H9 (cell line): ENCODE measurements at places on chromosomes 13 and 19.

GRCh38 chr13:45732916-45733315 is 30.8 kb downstream of the CBY2 start:
- DNase-seq = no peak

GRCh38 chr13:62910541-62911060 is 1495.0 kb upstream of the PCDH20 start:
- DNase-seq = no peak

DNA sequence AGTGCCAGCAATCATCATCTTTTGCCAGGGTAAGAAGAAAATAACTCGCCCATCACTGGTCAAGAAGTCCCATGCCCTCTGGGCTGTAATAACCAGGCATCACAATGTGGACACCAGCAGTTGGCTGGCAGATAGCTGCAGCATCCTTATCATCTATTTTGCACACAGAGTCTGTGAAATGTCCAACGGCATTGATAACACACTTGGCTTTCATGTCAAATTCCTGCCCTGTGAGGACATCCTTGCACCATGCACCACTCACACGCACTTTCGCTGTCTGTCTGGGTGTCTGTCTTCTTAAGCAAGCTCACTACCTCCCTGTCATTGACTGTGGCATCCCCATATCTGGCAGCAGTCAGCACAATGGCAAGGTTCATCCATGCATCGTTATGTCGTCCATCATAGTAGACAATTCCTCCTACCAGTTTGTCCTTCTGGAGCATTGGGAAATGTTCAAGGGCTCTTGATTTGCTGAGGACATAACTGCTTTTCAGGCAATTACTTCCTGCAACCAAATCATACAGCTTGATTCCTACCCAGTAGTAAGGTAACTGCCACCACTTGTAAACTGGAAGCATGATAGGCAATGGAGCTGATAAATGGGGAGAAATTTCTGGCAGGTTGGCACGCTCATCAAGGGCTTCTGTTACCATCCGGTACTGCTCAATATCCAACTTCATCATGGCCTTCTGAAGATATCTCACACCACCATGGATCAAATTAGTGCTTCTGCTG is 6.8 kb upstream of the ZSCAN5A start:
- DNase-seq = no peak

GRCh38 chr13:21344662-21345176 is 114.4 kb downstream of the ZDHHC20 start:
- no peak for DNase-seq

- no peak for DNase-seq
Measured at GRCh38 chr13:42997381-42997780, 5.3 kb upstream of the EPSTI1 start.

DNA sequence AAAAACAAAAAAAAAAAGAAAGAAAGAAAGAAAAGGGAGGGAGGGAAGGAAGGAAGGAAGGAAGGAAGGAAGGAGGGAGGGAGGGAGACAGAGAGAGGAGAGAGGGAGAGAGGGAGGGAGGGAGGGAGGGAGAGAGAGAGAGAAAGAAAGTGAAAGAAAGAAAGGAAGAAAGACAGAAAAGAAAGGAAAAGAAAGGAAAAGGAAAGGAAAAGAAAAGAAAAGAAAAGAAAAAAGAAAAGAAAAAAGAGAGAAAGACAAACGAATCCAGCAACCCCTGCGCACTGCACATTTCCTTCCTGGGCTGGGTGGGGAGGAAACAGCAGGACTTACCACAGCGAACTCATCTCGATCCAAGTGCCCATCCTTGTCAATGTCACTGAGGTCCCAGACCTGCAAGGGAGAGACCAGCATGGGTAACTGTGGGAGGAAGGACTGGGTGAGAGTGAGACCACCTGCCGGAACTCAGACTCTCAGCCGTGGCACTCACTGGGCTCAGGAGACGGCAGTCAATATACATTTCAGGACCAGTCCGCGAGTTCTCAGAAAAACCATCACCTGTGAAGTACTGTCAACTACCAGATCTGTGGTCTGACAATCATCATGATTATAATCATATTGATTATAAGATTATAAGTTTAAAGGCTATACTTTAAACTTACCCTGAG is 43.3 kb downstream of the EPS15L1 start:
- no peak for DNase-seq

DNA sequence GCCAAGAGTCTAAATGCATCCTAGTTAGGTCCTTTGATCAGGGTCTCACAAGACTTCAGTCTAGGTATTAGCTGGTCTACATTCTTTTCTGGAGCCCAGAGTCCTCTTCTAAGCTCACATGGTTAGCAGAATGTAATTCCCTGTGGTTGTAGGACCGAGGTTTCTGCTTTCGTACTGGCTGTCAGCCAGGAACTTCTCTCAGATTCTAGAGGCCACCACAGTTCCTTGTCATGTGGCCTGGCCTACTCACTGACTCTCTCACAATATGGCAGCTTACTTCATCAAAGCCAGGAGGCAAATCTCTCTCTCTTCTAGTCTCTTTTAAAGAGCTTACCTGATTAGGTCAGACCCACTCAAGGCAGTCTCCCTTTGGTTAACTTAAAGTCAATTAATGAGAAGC is 82.9 kb downstream of the POU4F1 start:
- no peak for DNase-seq

DNA sequence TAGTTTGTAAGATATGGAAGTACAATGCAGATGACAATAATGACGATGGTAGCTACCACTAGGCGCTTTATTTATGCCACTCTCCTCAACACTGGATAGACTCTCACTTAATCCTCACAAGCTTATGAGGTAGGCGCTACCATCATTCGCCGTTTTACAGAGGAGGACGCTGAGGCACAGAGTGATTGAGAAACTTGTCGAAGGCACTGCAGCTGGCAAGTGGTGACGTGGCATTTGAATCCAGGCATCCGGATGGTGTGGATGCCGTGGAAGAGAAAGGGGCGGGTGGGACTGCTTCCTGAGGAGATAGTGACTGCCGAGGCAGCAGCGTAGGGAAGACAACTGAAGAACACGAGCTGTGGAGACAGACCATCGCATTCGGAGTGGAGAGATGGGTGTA is 1.3 kb upstream of the RPS9 start:
- DNase-seq = no peak

GRCh38 chr19:54916822-54917221 is 10.9 kb downstream of the NCR1 start:
- DNase-seq = no peak

DNA sequence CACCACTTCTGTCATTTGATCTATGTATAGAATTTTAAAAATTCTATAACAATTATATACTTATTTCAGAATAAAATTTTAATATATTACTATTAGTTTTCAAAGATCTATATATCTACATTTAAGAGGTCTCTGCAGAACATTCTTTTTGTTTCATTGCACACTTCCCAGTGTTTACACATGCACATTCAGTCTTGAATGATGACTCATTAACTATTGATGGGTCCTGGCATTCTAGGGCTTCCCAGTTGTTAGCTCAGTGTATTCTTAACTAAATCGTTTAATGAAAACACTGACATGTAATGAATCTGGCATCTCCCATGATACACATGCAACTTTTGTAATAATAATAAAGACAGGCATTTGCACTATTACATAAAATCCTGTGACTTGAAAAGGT is 324.6 kb downstream of the KLF12 start:
- DNase-seq = no peak

DNA sequence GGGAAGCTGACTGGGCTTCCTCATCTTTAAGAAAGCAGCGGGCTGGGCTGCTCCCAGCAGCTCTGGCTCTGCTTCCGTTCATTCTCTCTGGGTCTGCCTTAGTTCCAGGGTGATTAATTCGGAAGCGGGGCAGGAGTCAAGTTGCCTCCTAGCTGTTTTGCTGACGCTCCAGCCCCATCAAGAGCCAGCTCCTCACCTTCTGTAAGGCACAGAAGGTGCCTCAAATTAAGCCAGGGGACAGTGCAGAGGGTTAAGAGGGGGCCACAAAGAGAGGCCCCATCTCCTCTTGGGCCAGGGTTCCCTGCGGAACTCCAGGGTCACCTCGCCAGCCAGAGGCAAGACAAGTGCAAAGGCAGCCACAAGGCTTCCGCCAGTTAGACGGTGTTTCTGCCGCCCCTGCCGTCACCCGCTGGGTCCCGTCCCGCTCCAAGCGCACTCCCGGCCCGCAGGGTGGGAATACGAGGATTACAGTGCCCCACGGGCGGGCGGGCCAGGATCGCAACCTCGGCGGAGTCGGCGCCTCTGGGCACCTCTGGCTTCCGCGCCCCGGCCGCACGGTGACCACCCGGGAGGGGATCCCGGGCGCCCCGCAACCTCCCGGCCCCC is 508 bp downstream of the SLC15A1 start:
- peak; percentile 49 for DNase-seq

DNA sequence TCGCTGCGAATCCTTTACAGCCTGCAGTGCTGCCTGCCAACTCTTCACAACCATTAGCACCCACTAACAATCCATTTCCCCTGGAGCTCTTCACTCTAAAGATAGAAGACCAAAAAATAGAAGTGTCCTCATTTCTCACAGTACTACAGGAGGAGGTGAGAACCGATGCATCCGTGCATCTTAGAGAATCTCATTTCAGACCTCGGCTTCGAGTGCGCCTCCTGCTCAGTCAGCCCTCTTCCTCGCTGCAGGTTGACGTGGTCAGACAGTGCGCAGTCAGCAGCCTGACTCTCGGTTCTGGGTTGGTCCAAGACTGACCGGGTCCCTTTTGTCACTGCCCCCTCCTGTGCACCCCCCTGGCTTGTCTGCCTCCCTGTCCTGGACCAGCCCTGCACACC is 85.3 kb downstream of the RAB20 start:
- DNase-seq = no peak

DNA sequence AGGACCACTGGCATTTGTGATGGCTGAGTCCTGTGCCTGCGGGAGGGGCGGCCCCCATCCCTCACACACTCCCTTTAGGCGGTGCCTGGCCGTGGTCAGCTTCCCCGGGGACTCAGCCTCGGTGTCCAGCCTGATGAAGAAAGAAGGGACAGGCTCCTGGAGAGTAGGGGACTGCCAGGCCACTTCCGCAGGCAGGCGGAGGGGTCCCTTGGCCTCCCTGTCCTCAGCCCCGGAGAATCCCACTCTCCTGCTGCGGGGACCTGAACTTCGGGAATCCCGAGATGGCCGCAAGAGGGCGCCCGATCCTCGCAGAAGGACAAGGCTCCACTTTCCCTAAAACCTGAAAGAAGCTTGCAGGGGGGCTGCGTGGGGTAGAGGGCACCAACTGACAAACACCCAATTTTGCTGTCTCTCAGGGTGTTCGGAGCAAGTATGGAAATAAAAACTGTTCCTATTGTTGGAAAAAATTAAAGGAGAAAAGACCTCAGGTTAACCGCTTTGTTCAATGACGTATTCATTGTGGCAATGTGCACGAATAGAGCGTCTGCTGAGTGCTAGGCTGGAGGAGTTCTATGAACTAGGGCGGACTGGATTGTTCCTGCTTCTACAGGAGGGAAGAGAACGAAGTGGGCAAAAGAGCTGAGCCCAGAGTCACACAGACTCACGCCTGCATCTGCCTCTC is 297.3 kb downstream of the ZNF536 start:
- DNase-seq = peak; percentile 81

DNA sequence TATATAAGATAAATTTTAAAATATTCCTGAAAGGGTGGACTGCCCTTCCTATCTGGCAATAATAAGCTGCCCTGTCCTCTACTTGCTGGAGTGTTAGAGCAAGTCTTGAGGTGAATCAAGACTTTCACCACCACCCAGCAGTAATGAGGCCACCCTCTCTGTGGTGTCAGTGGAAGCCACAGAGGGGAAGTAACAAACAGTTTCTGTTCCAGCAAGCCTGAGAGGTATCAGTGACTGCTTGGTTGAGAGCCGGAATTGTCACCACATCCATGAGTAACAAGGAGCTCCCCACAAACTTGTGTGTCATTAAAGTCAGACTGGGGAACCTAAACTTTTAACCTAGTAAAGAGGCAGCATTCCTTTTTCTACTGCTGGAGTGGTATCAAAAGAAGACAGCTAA is 532.7 kb upstream of the SPRY2 start:
- no peak for DNase-seq

DNA sequence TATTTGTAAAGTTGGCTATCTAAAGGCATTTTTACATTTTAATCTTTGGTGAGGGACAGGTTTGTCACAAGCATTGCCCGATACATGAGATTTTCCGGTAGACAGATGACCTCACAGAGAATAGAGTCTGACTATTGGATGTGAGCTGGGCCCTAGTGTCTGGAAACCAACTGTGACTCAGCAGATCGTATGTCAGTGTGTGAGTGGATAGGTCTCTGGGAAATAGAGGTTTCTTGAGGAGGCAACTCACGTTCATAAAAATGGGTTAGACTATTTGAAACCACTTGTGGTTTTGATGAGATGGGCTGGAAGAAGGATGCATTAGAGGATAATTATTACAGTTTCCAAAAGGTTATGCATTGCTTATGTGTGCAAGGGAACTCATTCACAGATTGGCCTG is 19.2 kb downstream of the HS6ST3 start:
- DNase-seq = no peak

- peak; percentile 100 for DNase-seq
Measured at GRCh38 chr19:4968462-4969291, at the start of gene KDM4B. TSS of gene KDM4B (plus strand) at chr19:4969113. CDS start at chr19:5032891, 63,778 bp downstream.

GRCh38 chr19:35932291-35932936 is 3.8 kb upstream of the LRFN3 start:
- no peak for DNase-seq

DNA sequence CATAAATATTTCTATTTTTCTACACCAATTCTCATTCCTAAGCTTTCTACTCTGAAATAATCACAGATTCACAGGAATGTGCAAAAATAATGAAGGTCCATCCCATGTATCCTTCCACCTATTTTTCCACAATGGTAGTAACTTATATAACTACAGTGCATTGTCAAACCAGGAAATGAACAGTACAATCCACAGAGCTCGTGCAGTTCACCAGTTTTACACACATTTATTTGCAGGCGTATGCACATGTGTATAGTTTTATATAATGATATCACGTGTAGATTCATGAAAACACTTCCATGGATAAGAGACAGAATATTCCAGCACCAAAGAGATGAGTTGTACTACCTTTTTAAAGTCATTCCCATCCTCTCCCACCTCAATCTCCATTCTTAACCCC is 12.9 kb downstream of the EEF1AKMT1 start:
- no peak for DNase-seq

GRCh38 chr19:7605490-7606222 is 10.0 kb downstream of the CAMSAP3 start:
- DNase-seq = peak; percentile 84

DNA sequence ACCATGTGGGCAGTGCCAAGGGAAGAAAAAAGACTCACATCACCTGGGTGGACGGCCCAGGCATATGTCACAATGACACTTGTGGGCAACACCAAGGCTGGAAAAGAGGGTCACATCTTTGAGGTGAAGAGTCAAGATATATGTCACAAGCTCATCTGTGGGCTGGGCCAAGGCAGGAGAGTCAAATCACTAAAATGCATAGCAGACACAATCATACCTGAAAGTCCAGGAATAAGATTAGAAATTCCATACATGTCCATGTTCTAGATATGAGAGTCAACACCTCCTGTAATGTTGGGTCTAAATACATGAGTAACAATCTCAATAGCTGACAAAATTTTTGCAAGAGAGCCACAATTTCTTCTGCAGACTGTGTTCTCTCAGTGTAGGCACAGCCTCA is 145.0 kb downstream of the ZNF675 start:
- no peak for DNase-seq

GRCh38 chr19:5397804-5398692 is 57.2 kb upstream of the ZNRF4 start:
- peak; percentile 65 for DNase-seq

GRCh38 chr13:112205990-112206389 is 139.0 kb downstream of the SOX1 start:
- no peak for DNase-seq

GRCh38 chr19:45404557-45405434 is at the start of gene PPP1R13L:
TSS of gene PPP1R13L (minus strand) at chr19:45405069. CDS start at chr19:45398318, 6,751 bp downstream.
- DNase-seq = peak; percentile 98

GRCh38 chr13:80338781-80339562 is 2.0 kb downstream of the SPRY2 start:
- DNase-seq = peak; percentile 68
